ENCODE measurements at places on chromosomes 7 and 10.

- no peak for DNase-seq
These were observed at the start of gene PLXDC2 for GRCh38 chr10:19816411-19817230. TSS of gene PLXDC2 (plus strand) at chr10:19816432.

GRCh38 chr7:20153999-20154398, 63.2 kb downstream of the MACC1 start:
- no peak for DNase-seq

GRCh38 chr7:46853451-46853850, 728.5 kb downstream of the TNS3 start:
- no peak for DNase-seq

- DNase-seq: no peak
These were observed 12.2 kb upstream of the PDK4 start for GRCh38 chr7:95608359-95609173.

DNA sequence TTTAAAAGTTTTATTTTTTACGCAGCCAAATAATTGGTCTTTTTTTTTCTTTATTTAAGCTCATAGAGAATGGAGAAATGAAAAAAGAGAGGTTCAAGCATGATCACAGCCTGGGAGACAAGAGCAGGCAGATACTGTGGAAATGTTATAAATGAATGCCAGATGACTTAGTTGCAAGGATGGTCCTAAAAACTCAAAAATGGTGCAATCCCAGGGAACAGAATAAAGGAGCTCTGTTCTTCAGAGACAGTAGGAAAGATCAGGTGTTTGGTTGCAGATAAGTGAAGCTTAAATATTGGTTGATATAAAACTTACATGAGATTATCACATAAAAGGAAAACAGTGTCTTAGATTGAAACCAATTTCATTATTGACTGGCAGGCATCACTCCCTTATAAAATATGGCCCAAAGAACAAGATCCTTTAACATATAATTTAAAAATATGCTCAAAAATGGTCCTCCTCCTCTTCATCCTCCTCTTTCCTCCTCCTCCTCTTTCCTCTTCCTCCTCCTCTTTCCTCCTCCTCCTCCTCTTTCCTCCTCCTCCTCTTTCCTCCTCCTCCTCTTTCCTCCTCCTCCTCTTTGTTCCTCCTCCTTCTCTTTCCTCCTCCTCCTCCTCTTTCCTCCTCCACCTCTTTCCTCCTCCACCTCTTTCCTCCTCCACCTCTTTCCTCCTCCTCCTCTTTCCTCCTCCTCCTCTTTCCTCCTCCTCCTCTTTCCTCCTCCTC, 18.6 kb downstream of the GNAT3 start:
- no peak for DNase-seq

GRCh38 chr10:45457487-45457886, 83.5 kb downstream of the ALOX5 start:
- no peak for DNase-seq

- DNase-seq: no peak
These were observed 1.3 kb upstream of the PPIF start for GRCh38 chr10:79346012-79346340.

DNA sequence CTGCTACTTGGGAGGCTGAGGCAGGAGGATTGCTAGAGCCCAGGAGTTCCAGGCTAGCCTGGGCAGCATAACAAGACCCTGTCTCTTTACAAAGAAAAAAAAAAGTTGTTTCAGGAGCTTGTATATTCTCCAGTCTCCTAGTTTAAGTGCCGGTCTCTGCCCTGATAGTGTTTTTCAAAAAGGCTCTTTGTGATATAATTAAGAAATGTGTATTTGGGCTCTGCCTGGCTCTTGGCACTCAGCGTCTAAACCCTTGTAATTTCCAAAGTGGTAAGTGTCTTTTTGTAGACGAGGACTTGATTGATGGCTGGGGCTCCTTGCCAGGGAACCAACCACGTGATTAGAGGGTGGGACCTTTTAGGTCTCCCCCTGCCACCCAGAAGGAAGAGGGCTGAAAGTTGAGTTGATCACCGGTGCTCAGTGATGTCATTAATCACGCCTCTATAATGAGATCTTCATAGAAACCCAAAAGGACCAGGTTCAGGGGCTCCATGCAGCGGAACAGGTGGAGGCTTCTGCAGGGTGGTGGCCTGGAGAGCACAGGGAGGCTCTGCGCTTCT, 4.4 kb downstream of the EIF3B start:
- DNase-seq: no peak

- DNase-seq: no peak
These were observed 1.9 kb upstream of the PLAU start for GRCh38 chr10:73908853-73909539.
